Fibroblast of lung (primary cell): ENCODE measurements at places on chromosomes 11 and 22. TPM values are rescaled to one million over a fixed set of nuclear protein-coding genes. Genes with fewer than 3 reads are reported as not detected.

The UPK3A gene
- total RNA-seq = not detected in 2 replicates

The HSPB2 gene
- total RNA-seq = 2.1 and 2.8 TPM in 2 replicates

The SLC25A17 gene
- total RNA-seq = 11.3 and 12.9 TPM in 2 replicates

The BDNF gene
- 6.4 and 16.7 TPM in 2 replicates for total RNA-seq

The ZP1 gene
- total RNA-seq = under 0.01 TPM in 1 of 2 replicates, not detected in the other

The CCDC134 gene
- total RNA-seq = 9.2 and 13.7 TPM in 2 replicates

The LZTR1 gene
- total RNA-seq = 51.9 and 75.8 TPM in 2 replicates

The SYCE3 gene
- total RNA-seq = 0.33 TPM in 1 of 2 replicates, not detected in the other

The CLNS1A gene
- 130 and 166 TPM in 2 replicates for total RNA-seq

- H3K4me1 ChIP-seq = no peaks in the 10 kb centered on the region
- DNase-seq = peak; percentile 10
- H3K27ac ChIP-seq = no peak overlapping the region
- peaks cover 27% of the 10 kb centered on the region for H3K27me3 ChIP-seq
- H3K36me3 ChIP-seq = no peaks in the 10 kb centered on the region
Measured at GRCh38 chr11:72589802-72590761, 84.1 kb downstream of the PDE2A start.

DNA sequence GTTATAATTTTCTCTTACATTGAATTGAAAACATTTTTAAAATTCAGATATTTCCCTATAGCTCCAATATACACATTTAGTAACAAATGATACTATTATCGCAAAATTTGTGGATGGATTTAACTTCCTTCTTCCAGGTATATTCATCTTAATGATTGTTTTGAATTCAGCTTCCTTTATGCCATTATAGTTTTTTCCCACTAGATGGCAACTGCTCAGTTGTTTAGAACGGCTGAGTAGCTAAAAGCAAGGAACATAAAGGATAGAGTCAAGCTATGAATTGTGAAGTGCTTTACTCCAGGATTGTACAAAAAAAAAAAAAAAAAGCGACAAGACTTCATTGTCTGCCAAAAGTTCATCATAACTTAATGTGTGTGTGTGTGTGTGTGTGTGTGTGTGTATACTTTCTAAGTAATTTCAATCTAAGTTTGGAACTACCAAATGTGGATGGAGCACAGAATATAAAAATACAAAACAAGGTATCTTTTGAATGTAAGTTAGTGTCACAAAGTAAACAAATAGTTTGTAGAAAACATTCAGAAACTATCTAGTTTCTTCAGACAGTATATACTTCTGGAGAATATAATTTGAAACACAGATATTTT, 846.4 kb downstream of the DLG2 start:
- DNase-seq = peak; percentile 39
- no peak overlapping the region for H3K27ac ChIP-seq
- no peaks in the 10 kb centered on the region for H3K36me3 ChIP-seq
- H3K4me1 ChIP-seq = no peaks in the 10 kb centered on the region
- H3K4me3 ChIP-seq = no peak overlapping the region

GRCh38 chr11:68372625-68373024, 60.2 kb downstream of the LRP5 start:
- no peak overlapping the region for H3K4me3 ChIP-seq
- no peaks in the 10 kb centered on the region for H3K27me3 ChIP-seq
- DNase-seq = no peak
- H3K4me1 ChIP-seq = peaks cover 18% of the 10 kb centered on the region

GRCh38 chr22:39592081-39593065, 21.8 kb downstream of the CACNA1I start:
- H3K4me1 ChIP-seq = peaks cover 11% of the 10 kb centered on the region
- H3K27ac ChIP-seq = no peak overlapping the region
- no peak overlapping the region for H3K4me3 ChIP-seq
- no peaks in the 10 kb centered on the region for H3K27me3 ChIP-seq

DNA sequence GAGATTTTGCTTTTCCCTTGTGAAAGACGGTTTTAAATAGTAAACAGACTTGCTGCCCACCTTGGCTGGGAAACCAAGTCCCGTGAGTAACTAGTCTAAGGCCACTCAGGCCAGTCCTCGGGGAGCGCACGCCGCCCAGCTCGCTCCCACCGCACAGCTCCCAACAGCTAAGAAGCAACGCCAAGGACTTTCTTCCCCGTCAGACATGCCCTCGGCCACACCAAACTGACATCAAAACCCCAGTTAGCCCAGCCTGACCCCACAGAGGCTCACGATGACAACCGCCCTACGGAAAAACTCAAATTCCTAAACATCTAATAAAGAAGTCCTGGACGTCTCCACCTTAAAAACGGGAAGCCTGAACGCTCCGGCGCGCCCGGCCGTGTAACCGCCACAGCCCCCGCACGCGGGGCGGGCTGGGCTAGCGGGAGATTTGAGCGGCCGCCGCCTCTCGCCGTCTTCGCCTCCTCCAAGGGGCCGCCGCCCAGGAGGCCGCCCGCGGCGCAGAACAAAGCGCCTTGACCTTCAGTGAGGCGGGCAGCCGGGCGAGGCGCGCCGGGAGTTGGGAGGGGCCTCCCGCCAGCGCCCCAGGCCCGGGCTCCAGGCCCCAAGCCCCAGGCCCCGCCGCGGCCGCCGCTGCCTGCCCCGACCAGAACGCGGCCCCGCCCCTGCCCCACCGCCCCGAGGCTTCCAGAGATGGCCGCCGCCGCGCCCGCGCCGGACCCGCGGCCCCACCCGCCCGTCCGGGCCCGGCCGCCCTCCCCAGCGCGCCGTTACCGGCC, 486 bp downstream of the NAP1L4 start:
- no peaks in the 10 kb centered on the region for H3K36me3 ChIP-seq
- peak overlapping the region; percentile 87 for H3K4me3 ChIP-seq

DNA sequence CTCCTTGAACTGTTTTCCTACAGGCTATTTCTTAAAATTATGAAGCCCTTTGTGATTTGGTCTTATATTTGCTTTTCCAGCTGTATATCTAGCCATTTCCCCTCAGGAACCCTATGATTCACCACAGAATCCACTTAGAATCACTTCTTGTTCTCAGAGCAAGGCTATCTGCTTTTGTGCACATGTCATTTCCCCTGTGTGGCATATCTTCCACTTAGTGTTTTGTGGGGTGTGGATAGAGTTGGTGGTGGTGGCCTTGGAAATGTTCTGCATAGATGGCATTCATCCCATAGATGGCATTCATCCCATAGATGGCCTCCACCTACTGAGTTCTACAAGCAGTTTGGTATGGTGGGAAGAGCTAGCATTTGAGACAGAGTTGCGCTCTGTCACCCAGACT, 44.7 kb downstream of the SWAP70 start:
- no peaks in the 10 kb centered on the region for H3K4me1 ChIP-seq
- H3K27me3 ChIP-seq = no peaks in the 10 kb centered on the region
- no peaks in the 10 kb centered on the region for H3K36me3 ChIP-seq
- no peak overlapping the region for H3K4me3 ChIP-seq

DNA sequence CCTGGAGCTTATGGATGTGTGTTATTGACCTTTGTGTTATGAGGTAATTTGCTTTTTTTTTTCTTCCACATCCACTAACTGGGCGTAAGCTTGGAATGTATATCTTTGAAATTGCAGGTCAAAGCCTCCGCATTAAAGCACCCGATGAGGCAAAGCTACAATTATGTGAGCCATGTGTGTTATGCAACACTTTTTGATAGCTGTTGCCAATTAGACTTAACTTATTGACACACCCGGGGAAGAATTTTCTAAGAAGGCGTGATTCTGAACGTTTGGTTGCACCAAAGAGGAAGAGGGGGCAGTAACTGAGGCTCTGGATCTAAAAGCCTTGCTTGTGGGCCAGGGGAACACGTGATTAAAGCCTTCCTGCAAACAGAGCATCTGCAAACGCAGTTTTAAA, 610 bp upstream of the TEX12 start:
- no peaks in the 10 kb centered on the region for H3K36me3 ChIP-seq
- peak; percentile 87 for DNase-seq
- no peak overlapping the region for H3K27ac ChIP-seq

DNA sequence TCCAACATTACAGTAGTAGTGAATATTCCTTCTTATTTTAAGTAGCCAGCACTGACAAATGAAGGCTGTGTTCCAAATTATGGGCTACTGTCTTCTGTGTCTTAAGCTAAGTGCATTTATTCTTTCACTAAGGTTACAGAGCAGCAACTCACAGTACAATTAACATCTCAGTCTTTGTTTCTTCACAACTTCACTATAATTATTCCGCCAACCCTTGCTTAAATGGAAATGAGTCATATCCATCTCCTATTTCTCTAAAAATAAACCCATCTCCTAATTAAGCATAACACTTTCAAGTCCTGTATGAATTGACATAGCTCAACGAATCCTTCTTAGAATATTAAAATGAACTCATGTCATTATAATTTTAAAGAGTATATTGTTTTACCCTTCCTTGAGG, 6.7 kb downstream of the ETS1 start:
- no peak for DNase-seq
- no peaks in the 10 kb centered on the region for H3K27me3 ChIP-seq
- H3K27ac ChIP-seq = no peak overlapping the region
- peaks cover 7% of the 10 kb centered on the region for H3K4me1 ChIP-seq

DNA sequence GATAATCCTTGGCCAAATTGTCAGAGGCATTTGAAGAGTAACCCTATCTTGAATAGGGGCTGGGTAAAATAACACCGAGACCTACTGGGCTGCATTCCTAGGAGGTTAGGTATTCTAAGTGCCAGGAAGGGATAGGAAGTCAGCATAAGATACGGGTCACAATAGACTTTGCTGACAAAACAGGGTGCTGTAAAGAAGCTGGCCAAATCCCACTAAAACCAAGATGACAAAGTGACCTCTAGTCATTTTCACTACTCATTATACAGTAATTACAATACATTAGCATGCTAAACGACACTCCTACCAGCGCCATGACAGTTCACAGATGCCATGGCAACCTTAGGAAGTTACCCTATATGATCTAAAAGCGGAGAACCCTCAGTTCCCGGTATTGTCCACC, 964 bp upstream of the REXO2 start:
- no peak overlapping the region for H3K27ac ChIP-seq
- H3K4me1 ChIP-seq = peaks cover 2% of the 10 kb centered on the region
- no peaks in the 10 kb centered on the region for H3K36me3 ChIP-seq
- DNase-seq = no peak
- no peaks in the 10 kb centered on the region for H3K27me3 ChIP-seq

- no peaks in the 10 kb centered on the region for H3K36me3 ChIP-seq
- H3K4me1 ChIP-seq = peaks cover 7% of the 10 kb centered on the region
- DNase-seq = no peak
- no peak overlapping the region for H3K27ac ChIP-seq
Measured at GRCh38 chr22:25764270-25765015, 22.5 kb downstream of the MYO18B start.

GRCh38 chr11:116117331-116118137, 613.3 kb upstream of the CADM1 start:
- no peak overlapping the region for H3K27ac ChIP-seq
- DNase-seq = no peak
- no peaks in the 10 kb centered on the region for H3K27me3 ChIP-seq
- H3K36me3 ChIP-seq = no peaks in the 10 kb centered on the region
- H3K4me1 ChIP-seq = no peaks in the 10 kb centered on the region
- H3K4me3 ChIP-seq = no peak overlapping the region

DNA sequence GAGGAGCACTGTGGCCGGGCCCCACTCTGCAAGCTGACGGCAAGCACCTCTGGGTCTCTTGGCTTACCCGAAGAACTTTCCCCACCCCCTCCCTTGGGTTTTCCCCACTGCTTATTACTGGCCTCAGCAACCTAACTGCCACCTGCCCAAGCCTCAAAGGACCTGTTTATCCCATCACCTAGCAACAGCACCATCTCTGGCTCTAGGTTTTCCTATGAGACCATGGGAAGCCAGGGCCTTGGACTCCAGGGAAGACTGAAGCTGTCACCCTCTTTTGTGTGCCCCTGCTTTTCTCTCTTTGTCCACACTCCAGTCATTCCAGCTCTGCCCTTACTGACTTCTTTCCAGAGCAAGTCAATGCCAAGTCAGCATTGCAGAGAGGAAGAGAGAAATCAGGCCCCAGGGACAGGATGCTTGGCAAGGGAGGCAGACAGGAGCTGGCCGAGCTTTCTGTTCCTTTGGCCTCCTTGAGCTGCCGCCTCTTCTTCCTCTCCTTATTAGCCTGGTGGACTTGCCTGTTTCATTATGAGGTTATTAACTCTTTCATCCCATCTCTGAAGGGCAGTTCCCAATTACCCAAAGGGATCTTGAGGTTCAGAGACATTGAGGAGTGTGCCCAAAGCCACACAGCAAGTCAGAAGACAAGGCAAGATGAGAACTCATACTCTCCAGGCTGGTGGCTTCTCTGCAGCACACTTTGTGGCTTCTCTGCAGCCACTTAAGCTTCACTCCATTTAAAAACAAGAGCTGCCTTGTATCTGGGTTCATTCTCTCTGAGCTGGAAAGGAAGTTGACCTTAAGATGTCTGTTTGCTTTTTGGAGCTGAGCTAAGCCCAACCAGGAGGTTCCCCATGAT, at the start of gene SMIM35:
Gene SMIM35, minus strand, starts transcription at position 51 of the 856 bp plus-strand sequence. CDS start 206 bp downstream, outside the sequence.
- no peaks in the 10 kb centered on the region for H3K27me3 ChIP-seq
- no peak for DNase-seq
- no peak within 1 kb of the TSS for H3K27ac ChIP-seq
- H3K4me3 ChIP-seq = no peak within 1 kb of the TSS
- H3K4me1 ChIP-seq = no peaks in the 10 kb centered on the region
- no peaks in the 10 kb centered on the region for H3K36me3 ChIP-seq

- no peaks in the 10 kb centered on the region for H3K27me3 ChIP-seq
- H3K36me3 ChIP-seq = no peaks in the 10 kb centered on the region
Measured at GRCh38 chr11:9057888-9058287, 33.5 kb downstream of the SCUBE2 start.

GRCh38 chr11:111220721-111221120, 24.8 kb upstream of the POU2AF2 start:
- H3K4me3 ChIP-seq = no peak overlapping the region
- H3K27me3 ChIP-seq = no peaks in the 10 kb centered on the region
- DNase-seq = peak; percentile 68
- H3K4me1 ChIP-seq = no peaks in the 10 kb centered on the region

DNA sequence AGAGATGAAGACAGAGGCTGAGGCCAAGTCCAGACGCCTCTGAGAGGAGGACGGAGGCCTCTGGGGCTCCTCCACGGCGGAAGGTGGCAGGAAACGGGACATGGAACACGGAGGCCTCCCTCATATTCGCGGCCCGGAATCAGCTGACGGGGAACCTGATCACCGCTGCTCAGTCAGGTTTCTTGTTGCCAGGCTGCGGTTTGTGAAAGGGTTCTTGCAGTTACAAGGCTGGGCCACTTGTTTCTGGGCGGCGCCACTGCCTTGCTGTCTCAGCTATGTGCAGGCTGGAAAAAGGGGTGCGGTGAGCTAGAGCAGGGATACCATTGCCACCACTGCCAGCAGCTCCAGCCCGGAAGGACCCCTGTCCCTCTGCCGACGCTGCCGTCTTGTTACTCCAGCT, 10.0 kb upstream of the MMP1 start:
- no peaks in the 10 kb centered on the region for H3K4me1 ChIP-seq
- DNase-seq = peak; percentile 43
- no peaks in the 10 kb centered on the region for H3K36me3 ChIP-seq
- no peaks in the 10 kb centered on the region for H3K27me3 ChIP-seq
- no peak overlapping the region for H3K4me3 ChIP-seq

GRCh38 chr11:131481303-131481702, 110.9 kb downstream of the NTM start:
- no peaks in the 10 kb centered on the region for H3K27me3 ChIP-seq
- no peaks in the 10 kb centered on the region for H3K4me1 ChIP-seq
- no peak overlapping the region for H3K4me3 ChIP-seq
- no peaks in the 10 kb centered on the region for H3K36me3 ChIP-seq
- no peak for DNase-seq

- H3K27ac ChIP-seq = no peak overlapping the region
- no peak overlapping the region for H3K4me3 ChIP-seq
- H3K4me1 ChIP-seq = peaks cover 9% of the 10 kb centered on the region
- DNase-seq = peak; percentile 65
Measured at GRCh38 chr11:8022876-8023275, 35.7 kb downstream of the EIF3F start.
